ENCODE measurements at places on chromosomes 2 and 18.

DNA sequence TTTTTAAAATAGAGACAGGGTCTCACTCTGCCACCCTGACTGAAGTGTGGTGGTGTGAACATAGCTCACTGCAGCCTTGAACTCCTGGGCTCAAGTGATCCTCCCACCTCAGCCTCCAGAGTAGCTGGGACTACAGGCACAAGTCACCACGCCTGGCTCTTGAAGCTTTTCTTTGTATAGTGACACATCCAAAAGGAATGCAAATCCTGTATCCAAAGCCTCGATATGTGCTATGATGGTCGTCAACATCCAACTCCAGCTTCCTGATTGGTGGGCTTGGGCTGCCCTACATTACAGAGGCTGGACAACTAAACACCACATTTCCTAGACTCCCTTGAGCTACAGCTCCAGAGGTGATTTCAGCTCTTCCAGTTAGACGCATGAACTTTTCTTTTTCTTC is 101.7 kb upstream of the PGAP1 start:
- DNase-seq: no peak

- no peak for DNase-seq
These were observed 85.7 kb upstream of the UGP2 start for GRCh38 chr2:63755965-63756364.

DNA sequence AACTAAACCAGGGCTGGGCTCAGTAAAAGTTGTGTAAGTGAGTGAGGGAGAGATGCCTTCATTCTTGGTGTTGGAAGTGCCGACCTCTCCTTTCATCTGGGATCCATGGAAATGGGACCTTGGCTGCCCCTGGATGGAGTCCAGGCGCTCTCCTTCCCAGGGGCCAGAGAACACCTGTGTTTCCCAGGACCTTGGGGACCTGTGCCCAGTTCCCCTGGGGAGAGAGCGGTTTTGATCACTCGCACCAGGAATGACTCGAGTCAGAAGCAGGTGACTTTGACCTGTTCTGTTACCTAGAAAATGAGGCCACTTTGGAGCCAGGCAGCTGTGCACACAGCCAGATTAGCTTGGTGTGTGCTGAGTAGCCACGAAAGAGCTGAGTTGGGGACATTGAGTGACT is 97.3 kb downstream of the SH3BP4 start:
- no peak for DNase-seq

- no peak for DNase-seq
These were observed 47.4 kb upstream of the CAB39 start for GRCh38 chr2:230665263-230665691.

GRCh38 chr2:229733611-229734245 is 19.4 kb upstream of the DNER start:
- DNase-seq: no peak

- no peak for DNase-seq
These were observed 64.0 kb upstream of the TRIB2 start for GRCh38 chr2:12652723-12653122.

GRCh38 chr2:9815076-9815475 is 28.2 kb upstream of the TAF1B start:
- DNase-seq: no peak

All from NCI-H187 (cell line).